ENCODE measurements at places on chromosomes 6 and 20.

GRCh38 chr20:50569864-50570836 lies 60.0 kb downstream of the PTPN1 start:
- DNase-seq, result no peak

DNA sequence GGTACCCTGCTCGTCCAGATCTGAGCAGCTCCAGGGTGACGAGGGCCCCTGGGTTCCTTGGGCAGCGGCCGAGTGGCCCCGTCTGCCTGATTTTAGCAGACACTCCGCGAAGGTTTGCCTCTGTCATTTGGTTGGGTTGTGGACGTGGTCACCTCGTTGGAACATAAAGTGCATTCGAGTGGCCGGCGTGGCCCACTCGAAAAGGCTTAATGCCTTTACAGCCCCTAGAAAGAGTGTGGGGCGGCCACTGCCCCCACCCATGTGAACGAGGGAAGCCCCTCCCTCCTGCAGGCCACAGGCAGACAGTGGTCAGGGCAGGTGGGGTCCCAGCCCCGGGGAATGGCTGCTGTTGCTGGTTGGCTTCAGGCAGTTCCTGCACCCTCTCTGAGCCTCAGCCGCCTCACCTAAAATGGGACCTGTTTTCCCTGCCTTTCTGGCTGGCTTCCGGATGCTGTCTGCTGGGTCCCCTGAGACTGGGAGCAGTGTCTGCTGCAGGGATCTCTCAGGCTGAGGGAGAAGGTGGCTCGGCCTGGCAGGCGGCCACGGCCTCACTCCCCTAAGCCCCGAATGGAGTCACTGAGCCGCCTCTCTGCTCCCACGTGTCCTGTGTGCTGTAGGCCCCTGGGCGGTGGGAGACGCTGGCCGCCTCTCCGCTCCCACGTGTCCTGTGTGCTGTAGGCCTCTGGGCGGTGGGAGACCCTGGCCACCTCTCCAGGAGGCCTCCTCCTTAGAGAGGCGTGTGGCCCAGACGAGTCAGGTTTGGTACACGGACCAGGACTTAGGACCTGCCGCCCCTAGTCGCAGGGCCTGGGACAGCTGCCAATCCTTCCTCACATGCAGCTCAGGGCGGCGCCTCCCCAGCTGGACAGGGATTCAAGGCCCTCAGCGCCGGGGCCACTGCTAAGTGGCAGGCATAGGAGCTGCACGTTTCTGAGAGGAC lies 233.0 kb downstream of the ERMARD start:
- no peak for DNase-seq

GRCh38 chr6:43916924-43917877 lies 147.2 kb downstream of the VEGFA start:
- DNase-seq, result no peak

DNA sequence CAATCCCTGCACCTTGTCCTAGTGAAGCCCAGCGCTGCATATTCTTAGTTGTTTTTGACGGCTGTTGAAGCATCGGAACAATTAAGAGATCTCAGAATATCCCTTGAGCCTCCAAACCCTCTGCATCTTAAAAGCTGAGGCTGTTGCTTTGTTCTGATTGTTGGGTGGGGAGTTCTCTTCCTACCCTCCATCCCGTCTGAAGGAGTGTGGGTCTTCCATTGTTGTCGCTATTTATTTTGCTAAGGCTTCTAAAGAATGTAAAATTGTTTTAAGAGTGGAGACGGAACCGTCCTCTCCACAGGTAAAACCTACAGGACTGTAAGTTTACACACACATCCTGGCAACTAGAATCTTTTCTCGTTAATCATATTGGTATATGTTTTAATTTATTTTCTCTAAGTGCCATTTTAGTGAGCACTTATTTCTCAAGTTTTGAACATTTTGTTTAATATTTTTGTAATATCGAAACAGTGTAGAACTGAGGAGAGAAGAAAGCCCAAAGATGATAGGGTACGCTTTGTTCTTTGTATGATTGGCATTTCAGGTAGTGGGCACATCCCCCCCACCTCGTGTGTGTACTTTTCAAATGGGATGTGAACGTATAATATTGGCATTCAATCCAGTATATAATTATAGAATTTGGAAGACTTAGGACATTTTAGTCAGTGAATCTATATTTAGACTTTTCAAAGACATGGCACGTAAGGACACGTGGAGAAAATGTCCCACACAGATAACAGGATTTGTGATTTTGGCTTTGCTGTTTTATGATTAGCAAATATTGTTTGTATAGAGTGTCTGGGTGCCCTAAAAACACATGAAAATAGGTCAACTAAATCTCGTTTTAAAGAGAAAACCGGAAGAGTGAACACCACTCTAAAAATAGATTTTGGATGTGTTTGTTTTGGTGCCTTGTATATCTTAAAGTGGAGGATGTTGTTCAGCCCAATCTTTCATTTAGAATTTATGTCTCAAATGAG lies 1.3 kb downstream of the RNF146 start:
- no peak for DNase-seq

GRCh38 chr6:37547564-37548061 lies 47.9 kb upstream of the CCDC167 start:
- no peak for DNase-seq

DNA sequence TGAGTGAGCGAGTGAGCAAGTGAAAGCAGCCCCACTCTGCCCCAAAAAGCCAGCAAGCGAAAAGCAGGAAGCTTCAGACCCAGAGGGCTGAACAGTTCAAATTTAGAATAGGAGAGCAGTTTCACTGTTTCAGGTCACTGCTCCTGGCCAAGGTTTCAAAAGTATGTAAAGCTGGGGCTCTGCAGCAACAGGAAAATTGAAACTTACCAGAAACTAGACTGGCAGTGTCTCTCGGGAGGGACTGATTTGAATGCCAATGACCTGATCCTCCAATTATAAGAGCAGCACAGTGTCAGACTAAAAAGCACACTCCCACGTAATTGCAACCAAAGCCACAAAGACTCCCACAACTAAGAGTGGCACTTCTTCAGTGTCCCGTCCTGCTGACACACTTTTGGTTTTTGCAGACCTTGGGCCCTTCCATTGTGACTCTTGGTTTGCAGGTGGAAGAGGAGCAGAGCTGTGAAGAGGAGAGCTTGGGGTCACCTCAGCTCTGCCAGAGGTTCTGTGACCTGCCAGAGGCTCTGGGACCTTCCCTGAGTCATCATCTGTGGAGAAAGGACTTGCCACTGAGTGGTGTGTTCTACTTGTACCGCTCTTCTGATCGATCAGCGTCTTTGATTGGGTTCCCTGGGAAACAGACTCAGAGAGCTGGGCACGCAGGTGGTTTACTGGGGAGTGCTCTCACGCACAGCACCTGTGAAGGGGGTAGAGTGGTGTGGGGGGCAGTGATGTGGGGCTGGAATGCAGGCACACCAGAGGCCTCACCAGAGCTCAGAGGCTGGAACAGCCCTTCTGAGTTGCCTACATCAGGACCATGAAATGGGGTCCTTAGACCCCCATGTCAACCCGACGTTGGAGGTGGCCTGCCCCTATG lies 52.7 kb upstream of the PTGIS start:
- no peak for DNase-seq

DNA sequence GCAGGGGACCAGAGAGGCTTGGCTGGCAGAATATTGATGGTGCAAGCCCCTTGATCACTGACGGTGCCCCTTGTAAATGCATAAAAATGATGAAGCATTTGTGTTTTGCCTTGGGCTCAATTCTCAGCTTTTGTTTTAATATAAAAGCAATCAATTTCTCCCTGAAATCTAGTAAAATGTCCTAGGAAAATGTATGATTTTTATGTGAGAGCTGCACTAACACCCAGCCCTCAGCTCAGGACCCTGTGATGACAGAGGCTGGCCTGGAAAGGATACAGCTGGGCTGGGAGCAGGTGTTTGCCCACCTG lies 84.7 kb upstream of the PHACTR3 start:
- DNase-seq, result no peak

- DNase-seq, result no peak
Measured at GRCh38 chr6:26172608-26172968, 85.4 kb downstream of the HFE start.

- DNase-seq, result no peak
Measured at GRCh38 chr20:33653218-33653899, 8.8 kb upstream of the C20orf144 start.

DNA sequence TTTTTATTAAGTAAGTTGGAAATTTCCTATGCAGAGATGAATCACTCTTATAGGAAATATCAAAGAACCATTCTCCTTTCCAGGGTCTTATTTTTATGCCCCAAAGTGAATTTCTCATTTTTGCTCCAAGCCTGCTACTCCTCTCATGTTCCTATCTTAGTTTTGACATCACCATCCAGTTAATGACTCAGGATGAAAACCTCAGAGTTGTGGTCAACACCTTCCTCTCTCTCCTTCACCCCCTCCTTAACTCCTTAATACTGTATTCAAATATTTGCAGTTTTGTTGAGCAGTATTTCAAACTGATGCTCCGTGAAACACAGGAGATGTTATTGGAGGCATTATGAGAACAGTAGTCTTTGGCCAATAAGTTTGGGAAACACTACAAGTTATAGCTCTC lies 64.1 kb downstream of the NRN1 start:
- DNase-seq, result no peak

GRCh38 chr20:1415667-1416468 lies 23.0 kb upstream of the FKBP1A start:
- no peak for DNase-seq

DNA sequence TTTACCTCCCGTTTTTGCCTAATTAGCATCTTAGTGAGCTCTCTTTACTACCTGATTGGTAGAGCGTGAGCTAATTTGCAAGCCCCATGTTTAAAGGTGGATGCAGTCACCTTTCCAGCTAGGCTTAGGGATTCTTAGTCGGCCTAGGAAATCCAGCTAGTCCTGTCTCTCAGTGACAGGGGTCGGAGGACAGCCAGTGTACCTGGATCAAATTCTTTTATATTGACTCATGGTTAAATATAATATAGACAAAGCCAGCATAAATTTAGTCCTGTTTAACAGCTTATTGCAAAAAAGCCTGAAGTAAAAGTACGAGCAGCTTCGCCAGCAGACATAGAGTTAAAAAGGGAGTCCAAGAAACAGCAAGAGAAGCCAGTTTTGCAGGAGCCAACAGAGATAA lies 12.2 kb upstream of the GSTA3 start:
- DNase-seq, result no peak

DNA sequence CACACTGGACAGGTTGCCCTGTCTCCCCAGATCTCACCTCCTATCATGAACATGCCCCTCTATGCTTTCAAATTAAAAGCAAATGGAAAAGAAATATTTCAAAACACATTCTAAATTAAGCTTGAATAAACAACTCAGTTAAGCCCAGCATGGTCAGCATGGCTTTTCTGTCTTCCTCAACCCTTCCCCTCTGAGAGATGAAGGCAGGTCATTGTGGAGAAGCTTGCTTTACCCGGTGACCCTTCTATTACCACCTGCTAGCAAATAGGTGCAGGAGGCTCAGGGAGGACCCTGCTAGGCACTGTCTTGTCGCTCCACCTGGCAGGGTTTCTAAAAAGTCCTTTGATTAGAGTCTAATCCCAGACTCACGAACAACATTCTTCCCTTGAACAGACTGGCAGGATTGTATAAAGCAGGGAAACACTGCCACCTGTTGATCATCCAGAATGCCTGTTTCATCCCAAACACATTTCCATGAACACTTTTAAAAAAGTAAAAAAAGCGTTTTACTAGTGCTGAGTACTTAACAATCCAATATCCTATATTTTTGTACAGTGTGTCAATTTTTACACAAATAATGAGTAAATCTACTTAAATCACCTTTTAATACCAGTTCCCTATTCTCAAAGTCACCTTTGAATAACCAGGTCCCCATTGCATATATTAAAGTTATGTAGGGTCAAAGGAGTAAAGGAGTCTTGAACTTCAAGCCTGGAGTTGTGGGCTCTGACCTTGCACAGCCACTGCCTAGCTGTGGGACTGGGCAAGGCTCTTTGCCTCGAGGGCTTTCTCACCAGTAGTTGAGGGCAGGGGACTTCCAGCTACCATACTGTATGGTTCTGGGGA lies 75.5 kb downstream of the GPR6 start:
- DNase-seq, result no peak

- no peak for DNase-seq
Measured at GRCh38 chr6:150231525-150231850, 88.6 kb downstream of the PPP1R14C start.

GRCh38 chr20:36094497-36094896 lies 60.0 kb upstream of the EPB41L1 start:
- DNase-seq, result no peak

DNA sequence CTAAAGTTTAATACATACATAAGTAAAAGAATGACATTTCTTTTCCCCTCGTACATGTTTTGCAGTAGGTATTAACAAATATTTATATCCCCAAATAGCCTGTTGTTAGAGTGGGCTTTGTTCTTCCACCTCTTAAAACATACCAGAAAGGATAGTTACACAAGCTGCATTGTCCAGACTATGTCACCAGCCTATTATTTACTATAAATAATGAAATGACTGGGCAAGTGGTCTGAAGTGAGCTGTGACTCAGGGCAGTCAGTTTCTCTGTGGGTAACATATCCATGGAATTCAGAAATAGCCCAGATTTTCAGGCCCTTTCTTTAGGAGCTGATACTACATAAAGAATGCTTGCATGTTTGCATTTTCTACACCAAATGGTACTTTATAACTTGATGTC lies 60.1 kb downstream of the FUT9 start:
- no peak for DNase-seq

All from stimulated activated CD8-positive, alpha-beta memory T cell treated with anti-CD3 and anti-CD28 coated beads, Interleukin-2, amount 100 ng/mL, for 1 hour (primary cell).